ENCODE measurements at places on chromosomes 3 and 15.

DNA sequence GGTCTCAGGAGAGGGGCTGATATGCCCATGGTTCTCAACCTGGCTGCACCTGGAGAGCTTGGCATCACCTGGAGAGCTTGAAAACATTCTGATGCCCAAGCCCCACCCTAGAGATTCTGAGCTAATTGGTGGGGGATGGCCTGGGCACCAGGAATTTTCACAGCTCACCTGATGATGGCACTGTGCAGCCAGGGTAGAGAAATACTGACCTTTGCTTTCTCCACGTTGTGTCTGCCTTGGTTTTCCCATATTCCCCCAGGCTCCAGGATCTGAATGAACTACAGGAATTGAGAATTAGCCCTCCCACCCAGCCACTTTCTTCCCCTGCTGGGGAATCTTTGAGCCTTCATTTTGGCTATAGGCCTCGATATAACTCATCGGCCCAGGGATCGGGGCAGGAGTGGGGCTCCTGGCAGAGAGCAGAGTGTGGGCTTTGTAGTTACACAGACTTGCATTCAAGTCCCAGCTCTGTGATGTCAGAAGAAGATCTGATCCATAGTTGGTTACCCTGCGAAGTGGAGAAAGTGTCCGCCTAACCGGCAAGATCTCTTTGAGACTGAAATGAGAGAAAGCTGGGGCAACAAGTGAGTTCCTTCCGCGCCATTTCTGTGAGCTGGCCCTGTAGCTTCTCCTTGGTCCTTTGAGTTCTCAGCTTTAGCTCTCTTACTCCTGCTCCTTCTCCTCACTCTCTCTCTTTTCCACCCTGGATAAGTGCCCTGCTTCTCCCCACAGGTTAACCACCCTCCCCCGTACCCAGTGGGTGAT, 33.1 kb upstream of the UBE2Q2 start:
- no peak for DNase-seq

- DNase-seq: no peak
Measured at GRCh38 chr15:44327578-44327977, 39.1 kb downstream of the GOLM2 start.

DNA sequence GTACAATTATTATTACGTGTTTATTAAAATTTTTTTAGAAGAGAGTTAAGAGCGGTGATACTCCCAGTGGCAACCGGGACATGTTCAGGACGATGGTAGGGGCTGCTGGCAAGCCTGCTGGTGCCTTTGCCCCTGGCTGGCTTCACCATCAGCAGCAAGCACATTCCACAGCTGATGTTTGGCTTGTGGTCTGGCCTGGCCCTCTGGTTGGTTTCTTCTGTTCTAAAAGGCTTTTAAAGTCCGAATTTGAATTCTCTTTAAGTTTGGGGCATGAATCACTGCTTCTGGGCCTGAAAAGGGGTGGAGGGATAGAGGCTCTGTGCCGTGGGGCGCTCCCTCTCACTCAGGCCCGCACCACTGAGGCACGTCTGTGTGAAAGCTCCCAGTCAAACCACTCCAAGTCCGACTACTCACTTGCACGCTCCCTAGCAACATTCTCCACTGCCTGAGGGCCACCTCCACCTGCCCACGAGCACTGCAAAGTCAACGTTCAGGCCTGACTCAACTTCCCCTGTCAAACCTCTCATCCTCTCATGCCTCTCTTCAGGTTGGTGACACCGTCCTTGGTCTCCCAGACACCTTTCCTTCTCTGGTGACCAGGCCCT, 10.1 kb downstream of the ITGA11 start:
- no peak for DNase-seq

DNA sequence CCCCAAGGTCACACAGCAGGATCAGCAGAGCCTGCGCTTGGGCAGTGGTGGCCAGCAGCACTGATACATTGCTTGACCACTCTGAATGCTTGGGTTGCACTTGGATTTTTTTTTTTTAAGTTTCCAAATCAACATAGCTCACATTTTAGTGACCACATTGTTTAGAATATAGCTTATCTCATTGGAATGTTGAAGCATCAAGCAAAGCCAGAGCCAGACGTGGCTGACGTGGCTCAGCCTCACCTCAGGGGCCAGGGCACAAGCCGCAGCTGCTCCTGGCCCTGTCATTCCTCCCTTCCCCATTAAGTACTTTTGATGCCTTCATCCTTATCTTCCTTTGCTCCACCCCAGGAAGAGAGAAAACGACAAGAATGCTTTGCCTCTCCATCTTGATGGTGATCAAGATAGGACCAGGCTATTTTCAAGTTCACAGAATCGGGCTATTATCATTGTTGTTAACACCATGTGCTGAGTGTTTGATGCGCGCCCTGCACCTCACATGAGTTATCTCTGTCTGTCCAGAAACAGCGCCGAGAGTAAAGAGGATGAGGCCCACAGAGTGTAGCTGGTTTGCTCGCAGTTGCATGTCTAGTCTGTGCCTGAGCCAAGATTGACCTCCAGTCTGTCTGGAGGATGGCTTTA, 75.8 kb downstream of the AAGAB start:
- no peak for DNase-seq

DNA sequence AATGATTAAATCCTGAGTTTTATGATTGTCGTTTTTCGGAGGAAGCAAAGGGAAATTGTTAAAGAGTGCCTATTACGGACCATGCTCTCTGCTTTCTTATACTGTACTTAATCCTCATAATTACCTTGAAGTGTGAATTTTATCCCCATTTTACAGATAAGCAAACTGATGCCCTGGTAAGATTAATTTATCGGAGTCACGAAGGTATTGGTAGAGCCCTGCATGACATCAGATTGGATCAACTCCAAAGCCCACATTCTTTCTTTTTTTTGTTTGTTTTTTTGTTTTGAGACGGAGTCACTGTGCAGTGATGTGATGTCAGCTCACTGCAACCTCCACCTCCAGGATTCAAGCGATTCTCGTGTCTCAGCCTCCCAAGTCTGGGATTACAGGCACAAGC, 1.6 kb upstream of the GNB4 start:
- no peak for DNase-seq

Measured in T-helper 1 cell (primary cell).